Gastroesophageal sphincter (tissue), 4 donors: ENCODE measurements at places on chromosomes 1 and 21. TPM values are rescaled to one million over a fixed set of nuclear protein-coding genes. Genes with fewer than 3 reads are reported as not detected.

DNA sequence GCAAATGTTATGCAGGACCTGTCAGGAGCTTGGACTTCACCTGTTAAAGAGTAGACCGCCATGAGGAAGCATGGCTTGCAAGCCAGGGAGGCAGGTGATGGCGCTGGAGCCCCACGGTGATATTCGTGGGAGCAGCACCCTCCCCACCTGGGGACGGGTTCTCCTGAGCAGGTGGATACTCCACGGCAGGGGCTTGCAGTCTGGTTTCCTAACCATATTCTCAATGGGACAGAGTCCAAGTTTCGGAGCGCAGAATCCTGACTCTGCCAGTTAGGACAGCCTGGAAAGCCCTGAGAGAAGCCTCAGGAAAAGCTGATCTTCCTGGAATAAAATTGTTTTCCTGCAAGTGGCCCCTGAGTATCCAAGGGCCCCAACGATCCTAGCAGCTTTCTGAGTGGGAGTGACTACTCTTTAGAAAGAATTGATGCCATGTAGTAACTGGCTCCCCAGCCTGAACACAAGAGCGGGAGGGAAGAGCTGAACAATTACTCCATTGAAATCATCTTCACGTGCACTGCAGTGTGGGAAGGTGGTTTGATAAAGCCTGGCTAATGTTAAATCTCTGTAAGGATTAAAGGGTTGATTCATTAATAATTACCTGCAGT lies 146.3 kb upstream of the RAB4A start:
- no peak for ATAC-seq

DNA sequence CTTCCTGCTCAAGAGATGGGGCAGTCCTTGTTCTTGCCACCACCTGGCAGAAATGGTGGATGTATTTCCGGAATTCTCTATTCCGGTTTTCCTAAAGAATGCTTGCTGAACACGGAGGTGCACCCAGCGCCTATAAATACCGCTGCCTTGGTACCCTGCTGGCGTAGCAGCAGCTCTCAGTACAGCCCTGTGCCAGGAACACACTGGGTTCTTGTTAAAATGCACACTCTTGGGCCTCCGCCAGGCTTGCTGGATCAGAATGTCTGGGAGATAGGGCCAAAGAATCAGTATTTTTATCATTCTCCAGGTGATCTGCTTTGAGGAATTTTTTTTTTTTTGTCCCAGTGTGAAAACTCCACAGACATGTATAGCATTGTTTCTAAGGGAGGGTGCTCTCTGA lies 54.2 kb downstream of the IGSF5 start:
- ATAC-seq = no peak

The LIN28A gene
- not detected for total RNA-seq

DNA sequence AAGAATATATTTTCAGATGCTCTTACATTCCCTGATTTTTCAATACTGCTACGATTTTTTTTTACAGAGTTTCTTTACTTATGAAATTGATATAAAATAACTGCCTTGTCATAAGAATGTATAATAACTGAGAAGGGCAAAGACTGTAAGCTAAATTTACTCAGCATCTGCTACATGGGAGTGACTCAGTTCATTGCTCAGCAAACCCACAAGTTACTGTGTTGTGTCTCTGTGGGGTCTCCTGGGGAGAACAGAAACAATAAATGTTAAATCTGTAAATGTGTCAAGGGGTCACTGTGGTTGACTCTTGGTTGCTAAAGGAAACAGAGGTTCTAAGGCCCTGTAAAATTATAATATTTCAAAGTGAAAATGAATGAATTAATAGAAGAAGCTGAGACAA lies 210.3 kb upstream of the CACYBP start:
- no peak for ATAC-seq

- no peak for ATAC-seq
These were observed 548.8 kb downstream of the PTPRU start for GRCh38 chr1:29785137-29785527.

DNA sequence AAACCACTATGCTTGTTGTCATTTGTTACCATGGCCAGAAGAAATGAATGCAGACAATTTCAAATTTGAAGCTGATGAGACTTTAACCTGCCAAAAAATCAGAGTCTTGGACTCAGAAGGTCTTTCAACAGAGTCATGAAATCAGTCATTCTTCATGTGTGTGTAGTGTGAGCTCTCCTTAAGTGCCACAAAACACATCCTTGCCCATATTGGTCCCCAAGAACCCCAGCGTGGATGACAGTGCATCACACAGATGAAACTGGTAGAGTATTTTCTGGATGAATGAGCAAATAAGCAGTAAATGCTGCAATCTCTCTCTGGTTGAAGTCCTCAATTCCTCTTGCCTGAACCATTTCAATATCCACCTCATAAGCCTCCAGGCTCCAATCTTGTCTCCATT lies 28.7 kb upstream of the ETS2 start:
- ATAC-seq = no peak

The PADI1 gene
- not detected for total RNA-seq

DNA sequence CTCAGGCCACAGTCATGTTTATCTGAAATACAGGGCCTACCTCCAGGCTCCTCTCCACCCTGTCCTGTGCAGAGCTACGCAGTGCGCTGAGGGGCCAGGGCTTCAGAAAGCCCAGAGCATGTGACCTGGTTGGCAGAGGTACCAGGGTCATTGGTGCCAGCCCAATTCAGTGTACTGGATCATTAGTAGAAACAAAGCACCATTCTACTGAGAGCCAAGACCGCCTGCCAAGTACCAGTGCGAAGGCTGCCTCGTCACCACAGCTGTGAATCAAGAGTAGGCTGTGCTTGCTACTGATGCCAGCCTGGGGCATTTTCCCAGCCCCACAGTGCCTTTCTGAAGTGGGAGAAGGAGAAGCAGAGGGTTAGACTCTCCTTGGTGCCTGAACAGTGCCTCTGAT lies 59.8 kb downstream of the CAPN9 start:
- peak; percentile 60 for ATAC-seq

The RIMS3 gene
- 7.2 TPM for total RNA-seq

- ATAC-seq = no peak
These were observed 41.2 kb downstream of the DMRTB1 start for GRCh38 chr1:53500204-53501064.

DNA sequence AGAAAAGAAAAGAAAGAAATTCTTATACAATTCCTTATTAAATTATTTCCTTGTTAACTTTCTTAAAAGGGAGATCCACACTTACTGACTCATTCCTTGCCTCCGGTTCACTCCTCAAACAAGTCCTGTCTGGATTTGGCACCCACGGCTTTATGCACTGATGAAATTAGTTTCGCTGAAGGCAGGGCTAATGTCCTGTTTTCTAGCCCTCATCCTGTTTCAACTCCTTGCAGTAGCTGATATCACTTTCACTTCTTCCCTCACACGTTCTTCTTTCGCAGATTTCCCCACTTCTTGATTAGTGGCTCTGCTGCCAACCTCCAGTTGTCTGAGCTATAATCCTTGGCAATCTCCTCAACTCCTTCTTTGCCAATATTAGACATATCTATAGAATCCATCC lies 215.2 kb downstream of the URB2 start:
- ATAC-seq = no peak

DNA sequence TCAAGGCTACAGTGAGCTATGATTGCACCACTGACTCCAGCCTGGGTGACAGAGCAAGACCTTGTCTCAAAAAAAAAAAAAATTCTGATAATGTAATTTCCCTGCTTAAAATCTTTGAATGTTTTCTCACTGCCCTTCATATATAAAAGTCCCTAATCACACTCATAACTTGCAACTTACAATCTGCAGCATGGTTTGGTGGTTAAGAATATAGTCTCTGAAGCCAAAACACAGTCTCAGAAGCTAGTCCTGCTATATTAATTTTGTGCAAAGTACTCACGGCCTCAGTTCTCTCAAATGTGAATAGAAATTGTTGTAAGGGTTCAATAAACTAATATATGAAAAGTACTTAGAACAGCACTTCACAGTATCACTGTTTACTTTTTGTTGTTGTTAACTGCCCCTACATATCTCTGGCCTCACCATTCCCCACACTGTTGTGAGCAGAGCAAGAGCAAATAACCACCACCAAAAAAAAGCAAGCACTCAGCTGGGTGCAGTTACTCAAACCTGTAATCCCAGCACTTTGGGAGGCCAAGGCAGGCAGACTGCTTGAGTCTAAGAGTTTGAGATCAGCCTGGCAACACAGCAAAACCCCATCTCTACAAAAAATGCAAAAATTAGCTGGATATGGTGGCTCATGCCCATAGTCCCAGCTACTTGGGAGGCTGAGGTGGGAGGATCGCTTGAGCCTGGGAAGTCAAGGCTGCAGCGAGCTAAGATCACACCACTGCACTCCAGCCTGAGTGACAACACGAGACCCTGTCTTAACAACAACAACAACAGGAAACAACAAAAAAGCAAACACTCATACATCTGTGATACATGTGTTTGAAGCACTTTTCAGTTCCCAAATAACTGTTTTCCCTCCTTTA lies 22.4 kb downstream of the ASH1L start:
- ATAC-seq = no peak

The UTS2 gene
- total RNA-seq = not detected
